ENCODE measurements at places on chromosomes 2 and 18.

DNA sequence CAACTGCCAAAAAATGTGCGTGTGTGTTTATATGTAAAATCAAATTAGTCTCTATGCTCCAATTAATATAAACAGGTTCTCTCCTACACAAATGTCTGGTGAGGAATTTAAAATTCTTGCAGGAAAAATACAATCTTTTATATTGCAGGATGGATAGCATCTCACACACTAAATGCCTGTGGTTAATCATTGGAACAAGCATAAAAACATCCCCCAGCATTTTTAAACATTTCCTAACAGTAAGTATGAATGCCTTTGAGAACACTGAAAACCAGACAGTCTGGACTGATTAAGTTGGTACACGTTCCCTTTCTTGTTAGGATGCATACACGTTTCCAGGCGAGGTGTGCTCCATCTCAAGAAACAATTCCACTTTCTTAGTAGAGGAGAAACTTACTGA is 29.9 kb upstream of the PDE1A start:
- no peak for DNase-seq

- no peak for DNase-seq
Observed at GRCh38 chr2:46136481-46136880, 160.7 kb upstream of the EPAS1 start.

- no peak for DNase-seq
Observed at GRCh38 chr2:25854613-25855012, 23.7 kb downstream of the ASXL2 start.

DNA sequence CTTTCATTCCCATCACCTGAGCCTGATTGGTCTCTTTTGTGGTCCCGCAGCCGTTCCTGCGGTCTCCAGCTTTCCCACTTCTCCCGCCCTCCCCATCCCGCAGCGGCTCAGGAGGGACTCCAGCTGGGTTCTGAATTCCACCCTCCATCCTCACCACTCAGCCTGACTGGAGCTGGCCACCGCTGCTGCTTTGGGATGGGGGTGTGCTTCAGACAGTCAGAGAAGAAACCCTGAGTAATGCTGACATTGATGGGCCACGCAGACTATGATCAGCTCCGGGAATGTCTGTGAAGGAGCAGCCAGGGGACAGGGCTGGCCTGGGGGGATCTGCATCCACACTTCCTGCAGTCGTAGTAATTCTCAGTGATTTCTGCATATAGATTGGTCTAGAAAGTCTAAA is 45.9 kb upstream of the TXNDC2 start:
- no peak for DNase-seq

- no peak for DNase-seq
Observed at GRCh38 chr2:49788300-49788699, 634.0 kb upstream of the FSHR start.

GRCh38 chr2:202769201-202769600 is 102.4 kb downstream of the ICA1L start:
- DNase-seq, result no peak

DNA sequence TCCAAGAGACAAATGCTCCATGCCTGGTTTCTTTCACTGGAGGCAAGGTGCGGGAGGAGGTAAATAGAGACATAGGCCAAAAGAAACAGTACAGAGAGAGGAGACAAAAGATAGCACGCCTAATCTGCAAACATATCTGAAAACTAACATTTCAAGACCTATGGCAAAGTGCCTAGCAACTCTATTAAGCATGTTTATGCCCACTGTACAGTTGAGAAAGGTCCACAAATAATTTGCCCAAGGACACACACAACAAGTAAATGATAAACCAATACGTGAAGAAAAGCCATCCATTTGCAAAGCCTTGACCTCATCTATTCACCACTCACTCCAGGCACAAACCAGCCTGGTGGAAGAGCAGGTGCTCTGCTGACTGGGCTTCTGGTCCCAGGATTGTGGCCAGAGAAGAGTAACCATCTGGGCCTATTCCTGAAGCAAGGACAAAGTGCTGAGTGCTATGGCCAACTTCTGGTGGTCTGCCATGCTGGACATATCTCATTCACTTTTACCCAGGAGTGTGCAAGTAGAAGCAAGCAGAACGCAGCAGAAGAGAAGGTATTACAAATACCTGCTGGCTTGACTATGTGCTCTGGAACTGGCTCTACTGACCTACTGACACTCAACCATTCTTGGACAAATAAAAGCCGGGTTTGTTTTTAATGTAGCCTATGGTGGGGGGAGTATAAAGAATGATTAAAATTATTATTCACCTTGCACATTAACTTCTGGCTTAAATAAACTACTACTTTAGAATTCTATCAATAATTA is 25.3 kb downstream of the TMEM131 start:
- no peak for DNase-seq

DNA sequence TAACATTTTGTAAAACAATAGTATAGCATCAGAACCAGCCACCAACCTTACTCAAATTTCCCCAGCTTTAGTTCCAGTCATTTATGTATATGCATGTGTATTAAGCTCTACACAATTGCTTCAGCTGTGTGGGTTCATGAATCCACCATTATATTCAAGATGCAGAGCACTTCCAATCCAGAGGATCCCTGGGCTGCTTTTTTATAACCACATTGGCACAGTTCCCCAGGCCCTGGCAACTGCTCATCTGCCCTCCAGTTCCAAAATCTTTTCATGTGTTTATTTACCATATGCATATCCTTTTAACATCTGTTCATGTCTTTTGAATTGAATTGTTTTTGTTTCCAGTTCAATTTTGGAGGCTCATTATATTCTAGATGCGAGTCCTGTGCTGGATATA is 482.9 kb upstream of the HS6ST1 start:
- no peak for DNase-seq

DNA sequence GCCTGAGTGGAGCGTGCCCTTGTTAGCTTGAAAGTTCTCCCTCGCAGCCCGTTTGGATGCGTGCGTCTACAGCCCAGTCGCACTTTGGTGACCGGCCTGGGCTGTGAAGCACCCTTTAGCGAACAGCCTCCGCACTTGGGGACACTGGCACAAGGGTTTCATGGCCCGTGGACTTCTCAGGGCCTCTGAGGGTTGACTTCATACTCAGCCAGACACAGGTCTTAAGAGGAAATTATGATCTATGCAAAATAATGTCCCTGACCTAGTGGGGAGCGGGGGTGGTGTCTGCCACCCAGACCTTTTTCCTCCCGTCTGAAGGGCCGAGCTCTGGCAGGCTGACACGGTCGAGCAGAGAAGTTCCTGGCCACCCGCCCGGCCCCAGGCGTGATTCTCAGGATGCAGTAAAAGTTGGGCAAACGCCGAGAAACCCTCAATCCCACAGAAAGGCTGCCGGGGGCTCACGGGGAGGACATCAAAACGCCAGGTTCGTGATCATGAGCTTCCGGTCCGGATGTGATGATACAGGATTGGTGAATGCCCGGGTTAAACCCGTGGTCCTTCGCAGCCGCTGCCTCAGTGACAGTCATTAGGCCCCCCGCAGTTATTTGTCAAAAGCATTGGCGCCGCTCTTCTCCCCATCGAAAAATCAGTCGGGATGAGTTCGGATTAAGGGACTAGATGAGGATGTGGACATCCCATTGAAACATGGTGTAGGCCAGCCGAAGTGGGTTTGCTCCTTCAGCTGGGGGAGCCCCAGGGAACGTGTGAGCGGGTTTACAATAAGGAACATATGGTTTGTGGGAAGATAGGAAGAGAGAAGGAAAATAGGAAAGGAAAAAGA is 3.6 kb upstream of the PAX3 start:
- no peak for DNase-seq

- no peak for DNase-seq
Observed at GRCh38 chr2:18791172-18791797, 201.9 kb upstream of the NT5C1B start.

- no peak for DNase-seq
Observed at GRCh38 chr18:76875390-76876325, 53.3 kb downstream of the ZNF236 start.

DNA sequence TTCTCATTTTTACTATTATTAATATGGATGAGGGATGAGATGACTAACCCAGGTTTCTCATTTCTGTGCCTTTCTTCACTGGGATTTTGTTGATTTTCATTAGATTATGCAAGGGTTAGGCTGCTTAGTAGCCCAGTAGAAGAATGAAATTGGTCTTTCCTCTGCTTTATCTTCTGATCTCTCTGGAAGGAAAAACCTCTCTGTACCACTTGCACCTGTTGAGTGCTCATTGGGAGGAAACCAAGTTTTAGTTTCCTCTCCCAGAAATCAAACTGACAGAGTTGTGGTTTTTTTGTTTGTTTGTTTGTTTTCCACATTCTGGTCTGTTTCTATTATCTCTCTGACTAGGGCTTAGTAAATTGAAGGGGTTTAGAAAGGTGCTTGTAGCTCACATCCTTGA is 60.8 kb downstream of the KIAA1328 start:
- DNase-seq, result no peak

- DNase-seq, result no peak
Observed at GRCh38 chr2:231332872-231333500, 62.5 kb upstream of the B3GNT7 start.

GRCh38 chr2:234256516-234256915 is 206.0 kb downstream of the SPP2 start:
- DNase-seq, result no peak

GRCh38 chr18:6781142-6781714 is 51.7 kb downstream of the ARHGAP28 start:
- no peak for DNase-seq

DNA sequence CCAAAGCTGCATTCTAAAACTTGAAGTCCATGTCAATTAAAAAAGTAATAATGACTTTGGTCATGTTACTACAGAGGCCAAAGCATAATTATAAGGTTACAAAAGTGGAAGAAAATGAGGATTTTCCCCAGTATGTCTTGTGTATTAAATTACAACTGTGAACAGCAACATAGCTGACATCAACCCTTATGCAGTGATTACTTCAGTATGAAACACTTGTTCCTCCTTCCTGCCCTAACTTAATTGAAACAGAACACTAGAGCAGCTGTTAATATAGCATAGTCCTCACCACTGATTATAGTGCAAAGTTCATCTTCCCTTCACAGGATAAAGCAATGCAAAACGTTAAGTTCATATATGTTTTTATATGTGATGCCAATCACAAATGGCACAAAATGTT is 29.9 kb downstream of the EPB41L3 start:
- DNase-seq, result no peak

GRCh38 chr2:217980036-217980435 is 22.8 kb downstream of the TNS1 start:
- DNase-seq, result no peak

DNA sequence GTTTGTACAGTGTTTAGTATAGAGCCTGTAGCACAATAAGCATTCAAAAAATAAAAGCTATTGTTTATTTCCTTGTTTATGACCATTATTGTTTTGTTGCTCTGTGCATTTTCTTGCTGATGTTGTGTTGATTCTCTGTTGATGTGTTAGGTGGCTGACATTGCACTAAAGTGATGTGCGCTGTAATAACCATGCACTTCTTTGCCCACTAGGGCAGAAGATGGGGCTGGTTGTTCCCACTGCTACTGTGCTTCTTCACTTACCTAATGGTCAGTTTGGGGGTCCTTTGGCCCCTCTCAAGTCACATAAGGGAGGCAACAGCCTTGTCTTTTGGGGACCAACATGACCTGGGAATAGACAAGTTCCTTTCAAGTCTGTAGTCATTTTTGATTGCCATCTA is 6.0 kb downstream of the SCG2 start:
- no peak for DNase-seq

GRCh38 chr2:20953146-20953824 is 90.6 kb downstream of the APOB start:
- no peak for DNase-seq

- DNase-seq, result no peak
Observed at GRCh38 chr2:34174506-34174905, 575.4 kb upstream of the FAM98A start.

DNA sequence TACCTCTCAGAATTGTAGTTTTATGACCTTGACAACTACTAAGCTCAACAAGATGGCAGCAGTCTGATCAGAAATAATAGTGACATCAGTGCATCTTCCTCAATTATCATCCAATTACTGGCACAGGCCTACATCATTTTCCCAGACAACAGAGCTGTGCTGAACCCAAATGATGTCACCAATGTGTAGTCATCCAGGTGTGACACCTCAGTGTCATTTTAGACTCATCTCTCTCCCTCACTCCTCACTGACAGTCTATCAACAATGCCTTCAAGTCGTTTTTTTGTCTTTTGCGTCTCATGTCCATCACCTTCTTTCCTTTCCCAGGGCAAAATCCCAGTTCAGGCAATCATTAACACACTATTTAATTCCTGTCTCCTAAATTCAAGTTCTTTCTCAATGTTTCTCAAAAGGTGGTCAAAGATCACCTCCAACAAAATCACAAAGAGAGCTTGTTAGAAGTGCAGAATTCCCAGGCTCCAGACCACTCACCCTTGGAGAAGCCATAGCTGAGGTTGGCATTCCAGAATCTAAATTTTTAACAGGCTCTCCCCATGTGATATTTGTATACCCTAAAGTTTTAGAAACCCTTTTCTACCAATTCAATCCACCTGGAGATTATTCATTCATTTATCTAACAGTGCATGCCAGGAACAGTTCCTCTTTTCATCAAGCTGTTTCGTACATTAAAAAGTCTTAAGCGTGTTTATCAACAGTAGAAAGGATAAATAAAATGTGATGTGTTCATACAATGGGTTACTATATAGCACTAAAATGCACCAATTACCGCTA is 125.3 kb upstream of the KLF7 start:
- DNase-seq, result no peak

DNA sequence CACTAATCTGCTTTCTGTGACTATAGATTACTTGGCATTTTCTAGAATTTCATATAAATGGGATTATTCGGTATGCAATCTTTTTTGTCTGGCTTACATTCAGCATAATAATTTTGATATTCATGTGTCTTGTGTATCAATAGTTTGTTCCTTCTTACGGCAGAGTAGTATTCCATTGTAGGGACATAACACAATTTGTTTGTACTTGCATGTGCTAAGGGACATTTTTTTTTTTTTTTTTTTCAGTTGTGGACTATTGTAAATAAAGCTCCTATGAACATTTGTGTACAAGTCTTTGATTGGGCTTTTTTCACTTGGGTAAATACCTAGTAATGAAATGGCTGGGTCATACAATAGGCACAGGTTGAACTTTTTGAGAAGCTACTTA is 45.1 kb downstream of the ARL5A start:
- no peak for DNase-seq

- no peak for DNase-seq
Observed at GRCh38 chr2:180604077-180604476, 376.3 kb upstream of the UBE2E3 start.

- no peak for DNase-seq
Observed at GRCh38 chr2:43469094-43469493, 126.7 kb downstream of the THADA start.
